Fibroblast of the aortic adventitia (primary cell): ENCODE measurements at places on chromosomes 3 and 15. TPM values are rescaled to one million over a fixed set of nuclear protein-coding genes. Genes with fewer than 3 reads are reported as not detected.

- peak; percentile 56 for DNase-seq
Observed at GRCh38 chr3:127673191-127674100, 694 bp downstream of the ABTB1 start.

DNA sequence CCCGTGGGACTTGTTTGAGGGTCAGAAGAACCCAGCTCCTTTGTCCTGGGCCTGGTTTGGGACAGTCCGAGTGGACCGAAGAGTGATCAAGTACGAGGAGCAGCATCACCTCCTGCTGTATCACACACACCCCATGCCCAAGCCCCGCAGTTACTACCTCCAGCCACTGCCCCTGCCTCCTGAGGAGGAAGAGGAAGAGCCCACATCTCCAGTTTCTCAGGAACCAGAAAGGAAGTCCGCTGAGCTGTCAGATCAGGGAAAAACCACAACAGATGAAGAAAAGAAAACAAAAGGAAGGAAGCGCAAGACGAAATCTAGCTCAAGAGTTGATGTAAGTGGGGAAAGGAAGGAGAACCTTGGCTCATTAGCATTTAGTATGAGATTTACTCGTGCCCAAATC lies 3.3 kb upstream of the P2RY12 start:
- DNase-seq = no peak

DNA sequence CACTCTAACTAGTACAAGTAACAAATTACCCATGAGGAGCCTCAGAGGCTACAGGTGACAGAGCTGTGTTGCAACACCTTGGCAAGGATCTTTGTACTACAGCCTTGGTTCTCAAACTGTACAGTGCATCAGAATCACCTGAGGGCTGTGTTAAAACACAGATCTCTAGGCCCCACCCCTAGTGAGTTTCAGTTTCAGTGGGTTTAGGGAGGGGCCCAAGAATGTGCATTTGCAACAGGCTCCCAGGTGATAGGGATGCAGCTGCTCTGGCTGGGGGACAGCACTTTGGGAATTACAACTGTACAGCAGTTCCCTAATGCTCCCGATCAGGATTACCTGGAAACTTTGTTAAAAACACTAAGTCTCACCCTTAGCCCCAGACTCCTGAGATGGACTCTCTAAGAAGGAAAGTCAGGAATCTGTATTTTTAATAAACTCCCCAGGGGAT lies 66.1 kb upstream of the NR2F2 start:
- DNase-seq = no peak

DNA sequence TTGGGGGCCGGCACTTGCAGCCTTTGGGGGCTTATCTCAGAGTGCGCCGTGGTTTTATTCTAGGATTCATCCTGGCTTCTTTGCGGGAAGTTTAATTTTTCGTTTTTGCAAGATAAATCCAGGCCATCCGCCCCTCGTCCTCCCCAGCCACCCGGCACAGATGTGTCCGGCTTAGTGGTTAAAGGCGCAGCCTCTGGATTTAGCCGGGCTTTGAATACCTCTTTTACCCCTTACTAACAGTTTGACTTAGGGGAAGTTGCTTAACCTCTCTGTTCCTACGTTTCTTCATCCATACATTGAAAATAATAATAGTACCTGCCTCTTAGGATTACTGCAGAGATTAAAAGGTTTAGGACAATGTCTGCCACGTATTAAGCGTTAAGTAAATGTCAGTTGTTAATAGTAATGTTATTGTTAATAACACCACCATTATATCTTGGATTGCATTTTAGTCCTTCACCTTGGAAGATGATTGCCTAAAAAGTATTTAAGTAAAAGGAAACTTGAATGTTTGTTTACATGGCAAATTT lies 714 bp downstream of the ECT2 start:
- DNase-seq = peak; percentile 39

- no peak for DNase-seq
Observed at GRCh38 chr15:91520850-91521249, 332.7 kb upstream of the SLCO3A1 start.

DNA sequence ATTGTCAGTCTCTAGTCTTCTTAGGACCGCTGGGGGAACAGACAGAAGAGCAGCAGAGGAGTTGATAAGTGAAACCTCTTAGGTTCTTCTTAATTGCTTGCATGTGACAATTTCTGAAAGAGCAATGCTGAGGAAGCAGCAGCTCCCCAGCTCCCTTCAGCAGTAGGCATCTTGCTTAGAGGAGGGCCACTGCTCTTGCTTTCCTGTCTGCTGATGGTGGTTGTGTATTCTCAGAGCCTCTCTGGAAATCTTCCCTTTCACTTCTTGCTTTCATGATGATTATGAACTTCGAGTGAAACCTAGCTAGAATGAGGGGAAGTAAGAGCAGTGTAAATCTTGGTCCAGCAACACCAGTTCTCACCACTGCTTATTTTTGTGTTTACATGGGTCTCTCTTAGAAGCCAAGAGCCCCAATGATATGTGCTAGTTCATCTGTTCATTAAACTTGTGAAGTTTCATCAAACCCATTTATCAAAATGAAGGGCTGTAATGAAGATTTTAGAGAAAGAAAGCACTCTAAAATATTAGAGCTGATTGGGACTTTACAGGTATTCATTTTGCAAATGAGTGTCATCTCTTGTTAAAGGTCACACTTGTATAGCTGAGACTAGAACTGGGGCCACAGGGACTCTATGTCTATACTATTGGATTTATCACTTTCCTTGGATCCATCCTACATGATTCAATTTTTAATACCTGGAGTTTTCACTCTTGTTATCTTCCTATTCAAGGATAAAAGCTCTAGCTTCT lies 246.7 kb downstream of the LPP start:
- no peak for DNase-seq

- DNase-seq = no peak
Observed at GRCh38 chr15:98878862-98879261, 128.7 kb downstream of the PGPEP1L start.

GRCh38 chr3:125433611-125434041 lies 58.5 kb upstream of the ZNF148 start:
- no peak for DNase-seq

GRCh38 chr3:117003501-117003900 lies 293.9 kb downstream of the TUSC7 start:
- no peak for DNase-seq

- DNase-seq = no peak
Observed at GRCh38 chr15:31438601-31439265, 112.1 kb downstream of the KLF13 start.

DNA sequence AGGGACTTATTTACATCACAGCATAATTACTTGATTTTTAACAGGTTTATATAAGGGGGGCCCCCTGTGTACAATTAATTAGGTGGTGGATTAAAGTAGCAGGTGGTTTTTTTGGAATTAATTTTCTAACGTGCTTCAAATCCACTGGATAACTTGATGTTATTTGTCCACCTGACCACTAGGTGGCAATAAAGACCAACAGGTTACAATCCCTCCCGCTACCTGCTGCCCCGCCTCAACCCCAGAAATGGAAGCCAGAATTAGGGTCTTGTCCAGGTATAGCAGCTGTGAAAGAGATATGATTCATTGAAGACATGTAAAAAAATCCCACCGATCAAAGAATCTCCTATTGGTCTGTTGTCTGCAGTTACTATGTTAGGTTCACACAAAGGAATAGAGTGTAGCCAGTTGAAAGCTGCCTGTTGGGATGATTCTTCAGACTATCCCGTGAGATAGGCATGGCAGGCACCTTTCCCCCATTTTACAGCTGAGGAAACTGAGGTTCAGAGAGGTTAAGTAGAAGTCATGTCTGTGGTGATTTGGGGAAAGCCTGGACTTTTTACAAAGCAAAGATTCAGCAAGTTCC lies 44.0 kb downstream of the MFSD1 start:
- peak; percentile 29 for DNase-seq

DNA sequence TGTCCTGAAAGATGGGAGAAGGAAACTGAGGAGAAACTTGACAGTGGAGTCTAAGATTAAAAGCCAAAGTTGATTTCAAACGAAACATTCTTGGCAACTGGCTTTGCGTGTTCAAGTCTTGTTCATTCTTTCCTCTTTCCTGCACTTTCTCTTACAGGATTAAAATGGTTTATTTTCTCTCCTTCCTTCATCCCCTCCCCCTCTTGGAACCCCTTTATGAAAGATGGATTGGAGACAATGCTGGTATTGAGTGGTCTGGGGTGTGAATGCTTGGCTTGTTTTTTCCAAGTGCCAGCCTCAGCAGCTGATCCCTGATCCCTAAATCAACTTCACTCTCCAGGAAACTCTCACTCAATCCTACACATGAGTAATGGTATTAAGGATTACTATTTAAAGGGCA lies 703 bp upstream of the LSAMP start:
- DNase-seq = no peak

GRCh38 chr15:48922046-48922445 lies 41.7 kb downstream of the SHC4 start:
- DNase-seq = no peak

DNA sequence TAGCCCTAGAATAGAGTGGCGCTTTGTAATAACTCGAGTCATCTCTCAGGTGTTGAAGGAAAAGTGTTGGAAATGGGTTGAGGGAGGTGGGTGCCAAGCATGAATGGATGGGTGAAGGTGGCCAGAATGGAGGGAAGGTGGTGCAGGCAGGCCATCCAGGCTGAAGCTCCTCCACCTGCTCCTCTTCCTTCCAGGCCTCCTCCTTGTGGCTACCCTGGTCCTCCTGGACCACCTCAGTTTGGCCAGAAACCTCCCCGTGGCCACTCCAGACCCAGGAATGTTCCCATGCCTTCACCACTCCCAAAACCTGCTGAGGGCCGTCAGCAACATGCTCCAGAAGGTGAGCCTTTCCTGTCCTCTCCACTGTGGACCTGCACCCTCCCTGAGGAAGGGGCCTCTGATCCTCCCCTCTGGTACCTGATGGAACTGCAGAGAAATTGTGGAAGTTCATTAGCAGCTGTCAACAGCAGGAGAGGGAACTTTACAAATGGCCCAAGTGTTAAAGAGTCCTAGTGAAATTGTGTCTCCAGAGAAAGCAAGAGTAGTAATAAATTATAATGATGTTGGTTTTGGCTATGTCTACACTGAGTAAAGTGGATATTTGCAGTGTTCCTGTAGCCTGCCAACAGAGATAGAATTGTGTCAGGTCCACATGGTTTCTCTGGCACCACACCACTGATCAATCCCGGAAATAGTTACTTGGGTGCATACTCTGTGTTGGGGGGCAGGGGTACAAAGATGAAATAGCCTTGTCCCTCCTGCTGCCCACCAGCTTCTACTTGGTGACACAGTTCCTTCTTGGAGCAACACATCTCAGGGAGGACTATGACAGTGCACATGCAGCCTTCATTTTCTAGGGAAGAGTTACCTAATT lies 1.6 kb downstream of the IL12A start:
- DNase-seq = no peak

GRCh38 chr3:114558271-114558670 lies 264.4 kb downstream of the TIGIT start:
- DNase-seq = peak; percentile 47

- DNase-seq = peak; percentile 37
Observed at GRCh38 chr3:125098611-125099291, 43.0 kb upstream of the HEG1 start.

DNA sequence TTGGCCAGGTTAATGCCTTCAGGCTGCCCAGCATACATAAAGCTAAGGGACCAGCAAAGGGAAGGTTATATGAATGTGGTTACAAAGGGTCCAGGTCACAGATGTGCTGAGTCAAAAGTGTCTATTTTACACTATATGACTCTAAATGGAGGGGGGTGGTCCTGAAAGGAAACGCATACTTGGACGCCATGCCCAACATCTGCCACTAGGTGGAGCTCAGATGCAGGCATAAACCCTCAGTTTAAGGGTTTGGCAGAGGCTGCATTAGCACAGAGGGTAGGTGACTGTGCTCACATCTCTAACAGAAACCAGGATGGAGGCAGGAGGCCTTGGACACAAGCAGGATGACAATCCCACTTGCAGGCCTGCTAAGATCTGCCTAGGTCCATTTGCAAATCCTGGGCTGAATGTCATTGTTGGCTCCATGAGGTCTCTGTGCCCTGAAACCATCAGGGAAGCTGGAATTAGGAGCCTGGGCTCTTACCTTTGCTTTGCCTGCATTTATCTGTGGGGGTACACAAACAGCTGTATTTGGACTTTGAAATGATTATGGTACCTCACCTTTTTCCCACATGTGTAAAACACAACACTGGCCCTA lies 55.8 kb downstream of the ZNF621 start:
- peak; percentile 76 for DNase-seq

DNA sequence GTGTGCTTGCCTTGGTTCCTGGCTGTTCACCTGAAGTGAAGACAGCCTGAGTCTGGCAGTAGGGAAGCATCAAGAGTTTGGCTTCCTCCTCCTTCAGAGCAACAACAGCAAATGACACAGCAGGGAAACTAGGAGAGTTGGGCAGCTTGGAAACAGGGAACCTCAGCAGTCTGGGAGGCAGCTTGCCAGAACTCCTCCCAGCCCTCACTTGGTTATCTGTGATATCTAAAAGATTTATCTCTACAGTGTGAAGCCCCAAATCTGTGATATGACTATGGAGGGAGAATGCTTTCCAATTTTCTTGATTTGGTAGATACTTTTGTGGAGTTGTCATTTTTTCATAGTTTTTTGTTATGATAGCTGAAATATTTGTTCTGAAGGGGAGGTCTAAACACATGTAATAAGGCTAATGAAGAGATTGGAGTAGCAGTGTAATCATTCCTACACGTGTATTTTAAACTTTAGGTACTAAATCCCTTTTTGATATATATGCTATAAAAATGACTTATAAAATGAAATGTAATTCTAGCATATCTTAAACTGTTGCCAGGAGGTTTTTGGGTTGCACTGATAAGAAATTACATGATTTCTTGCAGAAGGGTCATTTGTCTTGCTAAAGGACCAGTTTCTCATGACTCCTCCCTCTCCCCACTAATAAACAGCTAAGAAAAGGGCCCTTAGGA lies 20.8 kb downstream of the UBE2E1 start:
- peak; percentile 51 for DNase-seq

DNA sequence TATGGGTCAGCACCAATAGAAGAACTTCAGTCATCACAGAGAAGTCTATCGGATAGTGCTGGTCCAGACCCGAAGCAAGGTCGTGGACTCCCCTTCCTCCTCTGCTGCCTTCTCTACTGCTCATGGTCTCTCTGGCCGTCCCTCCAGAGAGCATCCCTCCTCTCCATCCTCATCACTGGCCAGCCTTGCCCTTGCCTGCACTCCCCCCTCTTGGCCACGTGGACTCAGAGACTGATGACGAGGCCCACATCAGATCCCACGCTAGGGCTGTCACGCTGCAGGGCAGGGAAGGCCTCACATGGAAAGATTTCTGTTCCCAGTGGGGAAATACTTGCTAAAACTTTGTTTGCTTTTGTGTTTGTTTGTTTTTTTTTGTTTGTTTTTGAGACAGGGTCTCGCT lies 35.3 kb downstream of the IGDCC3 start:
- DNase-seq = no peak

- no peak for DNase-seq
Observed at GRCh38 chr3:153442386-153442785, 280.4 kb downstream of the RAP2B start.

Gene SCAANT1
- not detected in 2 replicates for total RNA-seq

Gene CFAP161
- total RNA-seq = 4.0 TPM in 1 of 2 replicates, not detected in the other

Gene GJD2
- not detected in 2 replicates for total RNA-seq

Gene GRM7
- 0.09 TPM in 1 of 2 replicates, not detected in the other for total RNA-seq

Gene KLF15
- total RNA-seq = 1.5 and 3.2 TPM in 2 replicates

Gene PDZRN3
- 40.5 and 76.8 TPM in 2 replicates for total RNA-seq

Gene SOX2
- not detected in 2 replicates for total RNA-seq

Gene MCCC1
- 23.7 and 38.2 TPM in 2 replicates for total RNA-seq

Gene A4GNT
- not detected in 2 replicates for total RNA-seq
